SIG-M5 (cell line): ENCODE measurements at places on chromosomes 1 and 21.

DNA sequence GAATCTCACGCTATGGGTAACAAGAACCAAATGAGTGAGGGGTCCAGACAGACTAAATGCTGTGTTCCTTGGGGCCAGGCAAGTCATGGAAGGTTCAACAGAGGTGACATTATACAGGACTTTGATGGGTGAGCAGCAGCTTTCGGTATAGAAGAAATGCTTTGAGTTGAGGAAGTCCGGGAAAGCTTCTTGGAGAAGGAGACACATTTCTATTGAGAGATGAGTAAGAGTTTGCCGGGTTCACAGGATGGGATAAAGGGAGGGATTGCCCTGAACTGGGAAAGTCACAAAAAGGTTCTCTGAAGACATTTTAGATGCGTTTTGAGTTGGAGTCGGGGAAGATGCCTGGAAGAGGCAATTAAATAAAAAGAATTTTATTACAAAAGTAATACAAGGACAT is 580 bp upstream of the AZIN2 start:
- no peak for DNase-seq

DNA sequence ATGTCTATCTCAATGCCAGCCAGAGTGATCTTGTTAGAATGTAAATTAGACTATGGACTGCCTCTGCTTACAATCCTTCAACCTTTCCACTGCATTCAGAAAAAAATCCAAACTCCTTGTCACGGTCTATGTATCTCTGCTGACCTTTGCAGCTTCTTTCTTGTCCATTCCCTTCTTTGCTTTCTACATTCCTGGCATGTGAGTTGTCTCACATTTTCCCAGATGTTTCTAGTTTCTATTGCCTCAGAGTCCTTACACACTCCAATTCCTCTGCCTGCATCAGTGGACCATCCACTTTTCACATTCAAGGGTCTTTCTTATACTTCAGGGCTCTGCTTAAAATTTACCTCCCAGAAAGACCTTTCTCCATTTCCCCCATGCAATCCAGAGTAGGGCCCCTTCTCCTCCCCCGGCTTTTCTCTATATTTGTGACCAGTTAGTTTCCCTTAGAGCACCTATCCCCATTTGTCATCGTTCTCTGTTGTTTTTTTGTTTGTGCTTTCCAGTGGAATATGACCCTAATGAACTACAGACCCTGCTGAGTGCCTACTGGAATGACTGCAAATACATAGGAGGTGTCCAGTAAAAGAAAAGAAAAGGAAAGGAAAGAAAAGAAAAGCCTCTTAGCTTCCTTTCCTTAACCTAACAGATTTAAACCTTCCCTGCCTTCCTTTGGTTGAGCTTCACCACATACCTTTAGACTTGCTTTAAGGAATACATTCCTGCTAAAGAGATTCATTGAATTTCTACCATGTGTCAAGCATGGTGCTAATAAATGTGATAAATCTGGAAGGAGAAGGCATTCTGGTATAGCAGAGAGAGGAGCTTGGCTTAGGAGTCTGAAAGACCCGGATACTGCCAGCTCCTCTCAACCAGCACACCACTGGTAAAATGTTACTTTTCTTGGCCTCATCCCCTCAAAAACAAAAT is 102.0 kb downstream of the DIRAS3 start:
- no peak for DNase-seq

GRCh38 chr1:193366764-193367507 is 180.5 kb upstream of the B3GALT2 start:
- no peak for DNase-seq

DNA sequence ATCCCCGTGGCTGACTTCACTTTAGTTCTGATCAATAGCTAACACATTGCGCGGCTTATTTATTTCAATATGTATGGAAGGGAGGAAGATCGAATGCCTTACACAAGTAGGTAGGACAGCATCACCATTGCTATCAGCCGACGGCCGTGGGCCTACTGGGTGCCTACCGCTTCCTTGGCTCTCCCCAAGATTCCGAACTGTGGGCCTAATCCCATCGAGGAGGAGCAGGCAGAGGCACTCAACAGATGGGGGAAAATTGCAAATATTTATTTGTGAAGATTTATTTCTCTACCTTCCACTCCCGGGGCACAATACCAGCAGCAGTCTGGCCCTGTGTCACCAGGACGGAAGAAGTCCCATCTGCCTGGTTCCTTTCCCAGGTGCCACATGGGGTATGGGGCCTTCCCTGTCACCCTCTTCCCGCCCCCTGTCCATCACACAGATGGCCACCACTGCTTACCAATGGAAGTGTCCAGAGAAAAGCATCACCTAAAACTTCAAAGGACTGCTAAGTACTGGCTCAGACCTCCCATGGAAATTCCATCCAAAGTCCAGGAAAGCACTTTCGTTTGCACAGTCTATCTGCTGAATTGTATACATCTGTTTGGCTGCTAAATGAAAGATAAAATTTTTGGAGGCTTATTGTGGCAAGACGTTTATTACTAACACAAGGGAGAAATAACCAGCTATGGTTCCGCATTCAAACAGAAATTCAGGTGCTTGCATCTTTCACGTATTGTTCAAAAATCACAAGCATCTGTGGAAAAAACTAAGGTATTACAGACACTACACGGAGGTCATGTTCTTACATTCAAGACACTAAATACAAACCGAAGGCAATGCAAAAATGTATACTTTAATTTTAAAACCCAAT is 11.8 kb downstream of the AGT start:
- no peak for DNase-seq

DNA sequence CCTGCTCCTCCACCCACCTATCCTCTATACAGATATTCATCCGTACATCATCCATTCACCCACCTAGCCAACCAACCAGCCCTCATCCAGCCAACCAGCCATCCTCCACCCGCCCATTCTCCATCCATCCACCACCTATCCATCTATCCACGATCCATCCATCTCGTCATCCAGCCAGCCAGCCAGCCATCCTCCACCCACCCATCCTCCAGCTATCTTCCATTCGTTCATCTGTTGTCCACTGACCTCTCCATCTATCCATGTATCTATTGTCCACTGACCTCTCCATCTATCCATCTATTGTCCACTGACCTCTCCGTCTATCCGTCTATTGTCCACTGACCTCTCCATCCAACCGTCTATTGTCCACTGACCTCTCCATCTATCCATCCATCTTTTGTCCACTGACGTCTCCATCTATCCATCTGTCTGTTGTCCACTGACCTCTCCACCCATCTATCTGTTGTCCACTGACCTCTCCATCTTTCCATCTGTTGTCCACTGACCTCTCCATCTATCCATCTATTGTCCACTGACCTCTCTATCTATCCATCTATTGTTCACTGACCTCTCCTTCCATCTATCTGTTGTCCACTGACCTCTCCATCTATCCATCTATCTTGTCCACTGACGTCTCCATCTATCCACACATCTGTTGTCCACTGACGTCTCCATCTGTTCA is 47.6 kb downstream of the FAAP20 start:
- no peak for DNase-seq

- DNase-seq, result no peak
Observed at GRCh38 chr1:214838351-214838750, 235.4 kb downstream of the CENPF start.

- no peak for DNase-seq
Observed at GRCh38 chr1:202568410-202568809, 141.8 kb downstream of the SYT2 start.

DNA sequence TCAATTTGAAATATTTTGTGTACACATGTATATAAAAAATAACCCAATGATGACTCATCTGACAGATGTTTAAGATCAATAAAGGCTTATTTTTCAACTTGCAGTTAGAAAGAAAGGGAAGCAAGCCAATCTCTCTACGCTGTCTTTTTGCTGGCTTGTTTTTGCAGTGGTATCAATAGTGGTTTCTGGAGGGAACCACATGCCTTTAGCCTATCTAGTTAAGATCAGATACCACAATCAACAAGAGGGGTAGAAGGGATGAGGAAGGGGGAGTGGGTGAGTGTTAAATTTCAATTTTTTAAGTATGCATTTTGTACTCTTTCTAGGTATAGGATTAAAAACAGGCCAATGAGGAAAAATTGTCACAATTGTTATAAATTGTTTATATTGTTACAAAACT is 276.2 kb downstream of the KCNH1 start:
- DNase-seq, result no peak

DNA sequence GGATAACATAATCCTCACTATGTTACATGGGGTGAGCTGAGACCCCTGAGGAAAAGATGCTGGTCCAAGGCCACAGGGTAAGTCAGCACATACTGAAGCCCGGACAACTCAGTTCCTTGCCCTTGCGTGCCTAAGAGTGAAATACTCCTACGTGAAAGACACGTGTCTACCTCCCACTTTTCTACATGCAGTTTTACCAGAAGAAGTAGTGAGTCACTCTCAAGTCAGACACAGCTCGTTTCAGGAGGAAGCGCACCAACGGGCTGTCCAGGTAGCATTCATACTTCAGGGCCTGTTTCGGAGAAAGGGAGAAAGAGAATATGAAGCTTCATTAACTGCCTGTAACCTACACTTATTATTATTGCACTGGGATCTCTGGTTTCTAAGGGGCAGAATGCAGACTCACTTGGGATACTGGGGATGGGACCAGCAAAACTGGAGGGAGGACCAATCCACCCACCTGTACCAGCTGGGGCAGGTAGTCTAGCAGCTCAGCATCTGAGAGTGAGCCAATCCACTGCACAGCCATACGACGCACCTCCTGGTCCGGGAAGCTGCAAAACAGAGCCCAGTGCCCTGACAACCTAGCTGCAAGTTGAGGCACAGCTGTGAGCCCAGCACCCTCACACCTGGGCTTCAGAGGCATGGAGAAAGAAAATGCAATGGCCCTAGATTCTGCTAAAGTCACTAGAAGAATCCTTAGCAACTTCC is 32.4 kb upstream of the PPP1R15B start:
- no peak for DNase-seq
